ENCODE measurements at places on chromosomes 5 and 9.
A peak's percentile ranks its signal among the peaks of the same experiment; 100 is the strongest.

DNA sequence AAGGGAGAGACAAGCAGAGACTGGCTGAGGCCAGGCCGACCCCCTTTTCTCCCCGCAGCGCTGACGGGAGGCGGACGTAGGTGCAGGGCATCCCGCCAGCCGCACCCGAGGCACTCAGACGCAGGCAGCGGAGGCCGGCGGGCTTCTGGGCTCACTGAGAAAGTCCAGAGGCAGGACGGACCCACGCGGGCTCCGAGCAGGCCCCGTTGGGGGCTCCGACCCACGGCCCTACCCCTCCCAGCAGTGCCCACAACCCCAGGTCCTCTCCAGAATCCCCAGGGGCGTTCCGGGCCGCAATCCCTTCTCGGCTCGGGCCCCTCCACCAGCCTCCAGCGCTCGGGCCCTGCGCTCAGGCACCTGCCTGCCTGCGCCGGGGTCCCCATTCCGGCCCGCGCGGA is 543 bp downstream of the MTMR12 start:
- peaks cover 5% of the 10 kb centered on the region for H3K4me1 ChIP-seq
- peak overlapping the region; percentile 84 for H3K4me3 ChIP-seq
- no peaks in the 10 kb centered on the region for H3K36me3 ChIP-seq

DNA sequence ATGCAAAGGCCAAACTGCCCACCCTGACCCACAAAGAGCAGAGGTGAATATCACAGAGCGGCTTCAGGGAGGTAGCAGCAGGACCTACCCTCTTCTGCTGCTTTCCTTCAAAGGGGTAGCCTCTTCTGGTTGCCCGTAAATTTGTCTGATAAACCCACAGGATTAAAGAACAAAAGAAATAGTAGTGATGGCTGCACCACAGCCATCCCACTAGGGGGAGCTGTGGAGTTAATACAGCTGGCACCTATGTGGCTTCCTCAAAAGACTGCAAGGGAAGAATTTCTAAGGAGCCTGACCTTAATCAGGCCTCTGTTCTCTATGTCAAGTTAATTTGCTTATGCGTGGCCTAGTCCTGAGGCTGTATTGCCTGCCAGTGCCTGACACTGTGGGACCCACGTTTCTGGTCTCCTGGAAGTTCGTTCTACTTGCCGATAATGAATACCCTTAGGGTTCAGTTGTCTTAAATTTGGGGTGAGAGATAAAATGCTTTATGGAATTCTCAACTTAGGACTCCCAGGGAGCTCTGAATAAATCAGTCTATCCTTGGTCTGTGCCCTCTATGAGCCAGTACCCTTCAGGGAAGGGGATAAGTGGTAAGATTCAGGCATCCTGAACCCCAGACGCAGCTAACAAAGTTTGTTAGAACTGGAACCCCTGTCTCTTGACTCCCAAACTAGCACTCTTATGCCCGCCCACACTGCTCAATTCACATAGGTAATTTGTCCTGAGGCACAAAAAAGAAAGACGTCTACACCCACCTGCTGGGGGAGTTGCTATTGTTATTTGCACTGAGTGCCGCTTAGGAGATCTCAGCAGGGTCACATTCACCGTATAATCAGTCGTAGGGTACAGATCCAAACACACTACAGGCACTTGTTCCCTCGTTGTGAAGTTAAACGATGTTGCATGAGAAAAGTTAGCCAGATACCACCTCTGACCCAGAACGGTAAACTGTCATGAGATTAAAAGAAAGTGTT is 77.1 kb downstream of the SUSD1 start:
- no peaks in the 10 kb centered on the region for H3K4me1 ChIP-seq
- DNase-seq: peak; percentile 81
- no peak overlapping the region for H3K27ac ChIP-seq
- no peaks in the 10 kb centered on the region for H3K27me3 ChIP-seq
- no peaks in the 10 kb centered on the region for H3K36me3 ChIP-seq

DNA sequence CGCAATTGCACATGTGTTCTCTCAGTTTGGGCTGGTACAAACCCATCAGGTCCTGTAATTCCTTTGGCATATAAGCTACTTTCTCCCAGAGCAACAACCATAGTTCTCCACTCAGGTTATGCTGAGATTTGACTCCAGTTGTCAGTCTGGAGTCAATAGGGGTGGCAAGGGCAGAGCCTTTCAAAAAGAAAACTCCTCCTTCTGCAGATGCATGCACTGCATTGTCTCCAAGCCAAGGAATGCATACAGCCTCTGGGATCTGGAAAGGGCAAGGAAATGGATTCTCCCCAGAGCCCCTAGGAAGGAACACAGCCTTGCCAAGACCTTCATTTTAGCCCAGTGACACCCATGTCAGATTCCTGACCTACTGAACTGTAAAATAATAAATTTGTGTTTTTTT is 31.0 kb upstream of the GZMA start:
- H3K4me1 ChIP-seq: no peaks in the 10 kb centered on the region
- no peak overlapping the region for H3K27ac ChIP-seq
- H3K36me3 ChIP-seq: no peaks in the 10 kb centered on the region

GRCh38 chr9:91047993-91048607 is 246.5 kb downstream of the SYK start:
- no peaks in the 10 kb centered on the region for H3K27me3 ChIP-seq
- no peaks in the 10 kb centered on the region for H3K36me3 ChIP-seq
- H3K4me3 ChIP-seq: no peak overlapping the region
- peak overlapping the region; percentile 34 for H3K27ac ChIP-seq
- peak; percentile 87 for DNase-seq

DNA sequence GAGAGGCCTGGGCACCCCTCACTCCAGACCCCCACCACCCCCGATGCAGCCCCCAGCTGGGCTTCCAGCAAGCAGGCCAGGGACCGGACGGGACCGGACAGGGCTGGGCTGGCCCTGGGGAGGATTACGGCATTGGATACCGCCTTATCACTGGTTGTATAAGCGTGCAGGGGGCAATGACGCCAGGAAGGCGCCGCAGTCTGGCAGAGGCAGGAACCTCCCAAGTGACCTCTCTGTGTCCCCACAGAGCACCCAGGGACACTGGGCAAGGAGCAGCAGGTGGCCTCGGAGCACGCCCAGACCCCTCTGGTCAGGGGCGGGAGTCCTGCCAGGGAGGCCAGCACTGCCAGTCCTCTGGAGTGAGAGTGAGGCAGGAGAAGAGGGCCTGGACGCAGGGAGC is 723 bp upstream of the LCN15 start:
- DNase-seq: no peak
- peaks cover 8% of the 10 kb centered on the region for H3K27me3 ChIP-seq
- no peak overlapping the region for H3K27ac ChIP-seq
- no peaks in the 10 kb centered on the region for H3K36me3 ChIP-seq
- H3K4me3 ChIP-seq: no peak overlapping the region

DNA sequence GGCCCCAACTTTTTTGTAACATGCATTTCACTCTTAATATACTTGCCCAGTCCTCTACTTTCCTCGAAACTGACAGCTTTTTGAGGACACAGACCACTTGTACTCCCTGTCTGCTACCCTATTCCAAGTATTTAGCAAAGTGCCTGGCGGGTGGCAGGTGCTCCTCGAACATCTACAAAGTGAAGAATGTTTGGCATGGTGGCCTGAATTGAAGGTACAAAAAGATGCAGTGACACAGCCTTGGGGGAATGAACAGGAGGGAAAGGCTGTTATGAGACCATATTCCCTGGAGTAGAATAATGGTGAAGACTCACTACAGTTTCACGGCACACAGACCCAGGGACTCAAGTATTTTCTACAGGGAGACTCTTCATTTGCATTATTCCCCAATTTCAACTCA is 590.9 kb downstream of the PRELID2 start:
- H3K36me3 ChIP-seq: no peaks in the 10 kb centered on the region
- peaks cover 9% of the 10 kb centered on the region for H3K4me1 ChIP-seq
- H3K4me3 ChIP-seq: no peak overlapping the region
- peak overlapping the region; percentile 43 for H3K27ac ChIP-seq
- no peak for DNase-seq
- no peaks in the 10 kb centered on the region for H3K27me3 ChIP-seq

DNA sequence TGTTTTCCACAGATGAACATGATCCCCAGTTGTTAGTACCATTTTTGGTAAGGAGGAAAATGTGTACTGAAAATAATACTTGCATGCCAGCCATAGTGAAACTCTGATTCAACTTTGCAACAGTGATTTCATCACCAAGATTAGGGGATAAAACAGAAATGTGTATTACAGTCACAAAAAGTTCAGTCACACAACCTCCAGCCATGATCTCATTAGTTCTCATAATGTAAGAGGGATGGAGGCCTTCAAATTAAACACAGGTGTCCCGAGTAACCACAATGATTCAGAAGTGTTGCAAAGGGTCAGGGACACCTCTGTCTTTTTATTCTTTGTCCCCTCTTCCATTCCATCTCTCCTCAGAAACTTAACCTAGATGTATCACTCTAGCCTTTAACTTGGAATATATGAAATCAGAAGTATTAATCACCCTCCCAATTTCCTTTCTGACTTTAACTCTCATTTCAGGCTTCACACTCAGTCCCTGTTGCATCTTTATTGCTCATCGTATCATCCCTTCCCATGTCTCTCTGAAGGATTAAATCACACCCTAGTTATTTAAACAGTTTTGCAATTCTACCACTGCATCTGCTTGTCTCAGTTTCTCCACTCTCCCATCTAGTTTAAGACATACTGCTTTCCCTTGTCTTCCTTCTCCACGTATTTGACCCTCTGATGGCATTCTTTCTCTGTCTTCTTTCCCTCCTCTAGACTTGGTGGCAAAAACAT is 291.2 kb downstream of the ADAMTS6 start:
- peak overlapping the region; percentile 74 for H3K27ac ChIP-seq
- H3K36me3 ChIP-seq: no peaks in the 10 kb centered on the region
- H3K4me1 ChIP-seq: peaks cover 16% of the 10 kb centered on the region
- H3K27me3 ChIP-seq: no peaks in the 10 kb centered on the region

- no peak overlapping the region for H3K4me3 ChIP-seq
- no peaks in the 10 kb centered on the region for H3K36me3 ChIP-seq
- no peaks in the 10 kb centered on the region for H3K27me3 ChIP-seq
- H3K4me1 ChIP-seq: no peaks in the 10 kb centered on the region
These were observed 221.8 kb downstream of the MELK start for GRCh38 chr9:36794461-36794860.

- no peak overlapping the region for H3K4me3 ChIP-seq
- H3K36me3 ChIP-seq: no peaks in the 10 kb centered on the region
- no peaks in the 10 kb centered on the region for H3K4me1 ChIP-seq
These were observed 15.7 kb downstream of the IRGM start for GRCh38 chr5:150862070-150862469.
